GM04503 (cell line): ENCODE measurements at places on chromosomes 2 and 18.

DNA sequence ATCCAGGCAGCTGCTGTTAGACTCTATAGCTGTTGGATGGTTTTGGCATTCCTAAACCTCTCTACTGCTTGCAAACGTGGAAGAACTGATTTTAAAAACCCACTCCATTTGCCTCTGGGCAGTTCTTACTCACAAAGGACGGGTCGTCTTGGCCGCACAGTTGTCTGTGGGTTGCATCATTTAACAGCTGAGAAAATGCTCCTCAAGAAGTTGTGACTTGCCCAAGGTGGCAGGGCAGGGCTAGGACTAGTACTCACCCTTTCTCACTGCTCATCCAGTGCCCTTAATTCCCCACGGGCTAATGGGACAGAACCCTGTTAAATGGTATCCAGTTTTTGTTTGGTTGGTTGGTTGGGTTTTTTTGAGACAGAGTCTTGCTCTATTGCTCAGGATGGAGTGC lies 997 bp upstream of the DRC1 start:
- no peak for DNase-seq

DNA sequence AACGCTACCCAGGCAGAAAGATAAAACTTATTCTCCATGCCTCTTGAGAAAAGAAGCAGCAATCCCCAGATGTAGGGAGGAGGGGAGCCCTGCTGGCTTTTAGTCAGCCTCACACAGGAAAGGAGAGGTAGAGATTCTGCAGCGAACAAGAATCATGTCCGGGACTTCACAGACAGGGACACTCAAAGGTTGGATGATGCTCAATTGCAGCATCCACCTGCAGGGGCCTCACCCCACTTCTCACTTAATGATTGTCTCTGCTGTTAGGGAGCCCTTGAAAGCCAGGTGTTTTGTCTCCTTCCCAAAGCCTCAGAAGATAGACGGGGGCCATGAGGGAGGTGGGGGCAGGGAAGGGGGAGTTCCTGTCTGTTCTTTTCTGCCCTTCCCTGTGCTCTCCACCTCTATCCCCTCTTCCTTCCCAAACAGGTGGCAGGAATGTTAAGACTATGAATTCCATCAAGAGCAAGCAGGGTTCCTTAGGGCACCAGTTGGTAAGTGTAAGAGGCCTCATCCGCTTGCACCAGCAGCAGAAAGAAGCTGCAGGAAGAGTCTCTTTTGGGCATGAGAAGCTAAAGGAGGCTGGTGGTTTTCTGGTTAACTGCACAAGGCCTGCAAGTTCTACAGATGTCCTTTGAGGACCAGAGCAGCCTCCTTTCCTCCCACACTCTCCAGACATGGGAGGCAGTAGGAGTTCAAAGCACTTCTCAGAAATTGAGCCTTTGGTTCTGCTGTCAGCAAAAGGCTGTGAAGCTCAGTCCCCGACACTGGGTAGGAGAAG lies 154.7 kb upstream of the TNP1 start:
- no peak for DNase-seq

DNA sequence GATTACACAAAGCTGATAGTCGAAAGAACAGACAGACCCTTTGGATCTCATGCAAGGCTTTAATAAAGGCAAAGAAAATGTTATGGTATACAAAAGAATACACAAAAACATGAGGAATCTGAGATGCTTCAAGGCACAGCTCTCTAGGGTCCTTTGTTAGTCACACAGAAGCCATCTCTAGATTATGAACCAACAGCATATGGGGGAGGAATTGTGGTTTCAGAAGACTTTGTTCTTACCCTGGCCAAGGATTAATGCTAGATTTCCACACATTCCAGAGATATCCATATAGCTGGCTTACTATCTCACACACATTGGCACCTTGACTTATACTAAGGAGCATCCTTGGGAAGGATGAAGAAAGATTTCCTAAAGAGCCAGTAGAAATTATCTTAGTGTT lies 206.1 kb downstream of the GULP1 start:
- no peak for DNase-seq

DNA sequence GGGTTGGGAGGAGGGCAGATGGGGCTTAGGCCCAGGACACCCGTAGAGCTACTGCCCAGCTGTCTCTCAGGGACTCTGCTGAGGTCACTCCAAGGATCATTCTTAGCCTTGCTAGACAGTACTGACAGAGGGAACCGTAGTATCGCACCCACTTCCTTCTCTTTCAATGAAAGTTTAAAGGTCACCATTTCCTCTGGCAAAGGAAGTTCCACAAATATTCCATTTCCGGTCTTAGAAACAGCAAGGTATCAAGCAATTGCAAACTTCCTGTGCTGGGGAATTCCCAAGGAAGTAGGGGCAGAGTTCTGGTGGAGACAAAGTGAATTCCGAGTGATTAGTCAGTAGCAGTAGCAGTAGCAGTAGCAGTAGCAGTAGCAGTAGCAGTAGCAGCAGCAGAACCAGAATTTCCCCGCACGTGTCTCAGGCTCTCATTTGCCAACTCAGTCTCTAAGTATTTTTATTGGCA lies 24.7 kb downstream of the IL1B start:
- peak; percentile 37 for DNase-seq

- no peak for DNase-seq
Measured at GRCh38 chr2:217479566-217479965, 523.2 kb downstream of the TNS1 start.

GRCh38 chr18:63795606-63796005 lies 20.4 kb downstream of the SERPINB7 start:
- DNase-seq, result no peak

DNA sequence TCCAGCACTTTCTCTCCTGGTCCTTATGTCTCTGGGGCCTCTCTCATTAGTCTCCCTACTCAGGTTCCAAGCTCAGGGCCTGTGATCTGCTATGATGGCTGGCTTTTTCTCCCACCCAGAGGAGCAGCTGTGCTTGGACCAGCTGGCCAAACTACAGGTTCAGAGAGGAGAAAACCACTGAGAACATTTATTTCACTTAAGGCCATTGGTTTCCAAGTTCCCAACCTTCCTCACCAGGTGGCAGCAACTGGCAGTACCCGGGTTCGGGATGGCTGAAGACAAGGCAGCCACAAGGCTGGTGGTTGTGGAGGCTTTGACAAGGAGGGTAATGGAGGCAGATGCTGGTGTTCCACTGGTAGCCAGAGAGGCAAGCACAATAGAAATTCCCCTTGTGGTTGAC lies 29.9 kb upstream of the SELENOI start:
- DNase-seq, result no peak

- no peak for DNase-seq
Measured at GRCh38 chr2:12441750-12442475, 274.8 kb upstream of the TRIB2 start.

DNA sequence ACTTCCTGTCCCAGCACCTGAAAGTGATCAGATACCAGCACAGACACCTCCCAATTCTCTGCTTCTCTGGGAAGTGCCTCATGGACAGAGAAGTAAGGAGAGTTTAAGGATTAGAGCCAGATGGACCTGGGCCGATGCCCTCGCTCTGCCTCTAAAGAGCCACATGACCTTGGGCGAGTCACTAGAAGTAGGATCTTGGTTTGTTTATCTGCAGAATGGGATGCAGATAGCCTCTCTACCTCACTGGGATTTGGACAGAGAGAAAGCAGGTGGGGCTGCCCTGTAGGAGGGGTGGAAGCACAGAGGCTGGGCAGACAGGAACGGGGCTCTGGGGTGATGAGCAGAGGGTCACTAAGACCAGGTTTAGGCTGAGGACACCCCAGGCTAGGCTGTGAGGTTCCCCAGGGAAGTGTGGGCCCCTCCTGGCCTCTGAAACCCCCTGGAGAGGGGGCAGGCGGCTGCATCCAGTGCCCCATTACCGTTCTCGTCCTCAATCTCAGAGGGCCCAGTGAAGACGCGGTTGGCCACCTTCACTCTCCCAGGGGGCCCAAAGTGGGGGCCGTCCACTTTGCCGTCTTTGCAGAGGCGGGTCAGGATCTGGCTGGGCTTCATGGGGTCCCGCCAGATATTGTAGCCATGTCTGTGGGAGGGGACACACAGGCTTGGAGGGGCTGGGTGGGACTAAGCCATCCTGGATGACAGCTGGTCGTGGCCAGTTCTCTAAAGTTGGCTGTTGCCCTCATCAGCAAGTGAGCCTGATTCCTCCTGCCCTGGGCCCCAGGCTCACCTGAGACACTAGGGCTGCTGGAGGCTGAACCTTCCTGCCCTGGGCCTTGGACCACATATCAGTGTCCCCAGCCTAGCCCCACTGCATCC lies 13.3 kb downstream of the OTOF start:
- no peak for DNase-seq

DNA sequence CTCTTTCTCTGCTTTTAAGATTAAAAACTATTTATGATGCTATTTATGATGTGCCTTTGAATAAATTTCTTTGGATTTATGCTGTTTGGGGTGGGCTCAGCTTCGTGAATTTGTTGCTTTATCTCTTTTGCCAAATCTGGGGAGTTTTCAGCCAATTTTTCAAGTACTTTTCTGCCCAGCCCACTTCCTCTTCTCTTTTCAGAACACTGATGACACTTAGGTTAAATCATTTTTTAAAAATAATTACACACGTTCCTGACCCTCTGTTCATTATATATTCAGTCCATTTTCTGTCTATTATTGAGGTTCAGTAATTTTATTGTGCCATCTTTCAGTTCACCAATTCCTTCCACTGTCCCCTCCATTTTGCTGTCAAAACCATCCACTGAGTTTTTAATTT lies 14.8 kb upstream of the BCL2L11 start:
- DNase-seq, result no peak
